Activated CD8-positive, alpha-beta memory T cell treated with anti-CD3 and anti-CD28 coated beads for 1 hour (primary cell): ENCODE measurements at places on chromosomes 3 and 15.

DNA sequence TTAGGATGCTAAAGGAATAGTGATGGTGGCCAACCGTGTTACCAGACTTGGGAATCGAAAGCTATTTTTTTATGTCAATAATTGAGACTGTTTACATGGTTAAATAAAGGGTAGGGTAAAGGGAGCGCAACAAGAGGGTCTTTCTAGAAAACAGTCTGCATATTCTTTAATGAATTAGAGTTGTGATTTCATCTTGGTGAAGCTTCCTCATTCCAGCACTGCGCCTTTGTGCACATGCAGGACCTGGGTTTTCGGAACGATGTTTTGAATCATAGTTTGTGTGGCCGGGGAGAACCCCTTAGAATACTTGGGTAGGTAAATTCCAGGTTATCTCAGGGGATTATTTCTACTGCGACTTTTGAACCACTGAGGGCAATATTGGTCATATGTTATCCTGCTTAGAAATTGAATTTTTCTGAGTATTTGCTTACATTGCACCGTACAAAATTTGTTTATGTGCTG, 1.3 kb downstream of the PIK3CA start:
- DNase-seq: no peak

DNA sequence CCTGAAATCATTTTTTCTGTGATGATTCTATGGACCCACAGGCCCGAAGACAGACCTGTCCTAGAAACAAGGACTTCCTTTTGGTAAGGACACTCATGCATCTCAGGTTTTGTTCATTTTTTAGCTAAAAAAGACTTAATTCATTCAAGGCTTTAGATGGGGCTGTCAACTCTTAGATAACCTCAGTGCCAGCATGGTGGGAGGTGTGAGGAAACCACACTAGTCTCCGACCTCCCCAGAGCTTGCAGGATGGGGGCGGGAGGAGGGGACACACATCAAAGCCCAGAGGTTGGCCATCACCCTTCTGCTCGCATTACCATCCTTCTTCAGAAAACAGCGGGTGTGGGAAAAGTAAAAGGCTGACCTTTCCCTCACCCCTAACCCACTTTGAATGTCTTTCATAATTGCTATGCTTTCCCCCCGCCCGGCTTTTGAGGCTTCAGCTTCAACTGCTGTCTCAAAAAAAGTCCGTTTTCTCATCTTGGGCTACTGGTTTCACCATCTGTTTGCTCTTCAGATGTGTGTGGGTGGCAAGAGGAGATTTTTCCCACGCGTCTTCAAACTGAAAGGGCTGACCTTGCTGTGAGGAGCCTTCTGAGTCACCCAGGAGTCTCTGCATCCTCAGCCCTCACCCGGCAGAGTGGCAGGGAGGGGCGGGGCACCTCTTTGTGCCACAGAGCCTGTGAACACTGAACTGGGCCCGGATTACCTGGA, 27.6 kb upstream of the CXCR6 start:
- peak; percentile 59 for DNase-seq

GRCh38 chr15:75076277-75076676, 52.9 kb downstream of the PPCDC start:
- DNase-seq: no peak

- no peak for DNase-seq
Observed at GRCh38 chr15:31021067-31021665, 29.7 kb upstream of the MTMR10 start.

DNA sequence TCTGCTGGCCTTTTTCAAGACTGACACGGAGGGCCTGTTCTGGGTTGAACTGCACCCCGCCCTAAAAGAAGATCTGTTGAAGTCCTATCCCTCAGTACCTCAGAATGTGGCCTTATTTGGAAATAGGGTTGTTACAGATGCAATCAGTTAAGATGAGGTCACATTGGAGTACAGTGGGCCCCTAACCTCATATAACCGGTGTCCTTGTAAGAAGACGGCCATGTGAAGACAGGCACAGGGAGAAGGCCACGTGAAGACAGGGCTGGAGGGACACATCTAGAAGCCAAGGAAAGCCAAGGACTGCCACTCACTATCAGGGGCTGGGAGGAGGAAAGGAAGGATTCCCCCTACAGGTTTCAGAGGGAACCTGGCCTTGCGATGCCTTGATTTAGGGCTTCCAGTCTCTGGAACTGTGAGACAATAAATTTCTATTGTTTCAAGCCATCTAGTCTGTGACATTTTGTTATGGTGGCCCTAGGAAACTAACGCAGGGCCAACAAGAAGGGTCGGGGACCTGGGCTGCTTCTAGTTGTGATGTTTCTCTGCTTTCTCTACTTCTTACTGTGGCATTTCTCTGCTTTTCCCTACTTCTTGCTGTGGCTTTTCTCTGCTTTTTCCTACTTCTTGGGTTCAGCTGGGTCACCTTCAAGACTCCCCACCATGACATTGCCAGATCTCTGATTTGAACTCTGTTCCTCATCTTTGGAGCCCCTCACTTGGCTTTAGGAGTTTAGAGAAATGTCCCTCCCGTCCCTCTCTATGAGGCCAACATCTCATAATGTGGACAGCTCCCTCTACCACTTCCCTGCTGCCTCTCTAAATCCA, 4.8 kb upstream of the CCDC174 start:
- DNase-seq: no peak

GRCh38 chr3:150497956-150498355, 48.3 kb downstream of the SERP1 start:
- DNase-seq: no peak

DNA sequence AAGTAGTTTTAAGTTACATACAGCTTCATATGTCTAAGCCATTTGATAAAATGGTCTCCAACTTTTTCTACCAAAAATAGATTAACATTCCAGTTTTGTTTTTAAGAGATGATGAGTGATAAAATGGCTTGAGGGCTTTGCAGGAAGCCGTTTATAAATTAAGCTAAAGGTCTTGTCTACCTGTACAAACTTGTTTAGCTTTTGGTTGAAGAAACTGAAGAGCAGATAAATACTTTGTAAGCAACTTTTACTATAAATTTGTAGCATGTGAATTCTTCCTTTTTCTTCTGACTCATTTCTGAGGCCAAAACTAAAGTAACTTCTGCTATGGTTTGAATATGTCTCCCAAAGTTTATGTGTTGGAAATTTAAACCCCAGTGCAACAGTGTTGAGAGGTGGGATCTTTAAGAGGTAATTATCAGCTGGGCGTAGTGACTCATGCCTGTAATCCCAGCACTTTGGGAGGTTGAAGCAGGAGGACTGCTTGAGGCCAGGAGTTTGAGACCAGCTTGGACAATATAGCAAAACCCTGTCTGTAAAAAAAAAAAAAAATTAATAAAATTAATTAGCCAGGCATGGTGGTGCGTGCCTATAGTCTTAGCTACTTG, 8.2 kb upstream of the NEDD4 start:
- DNase-seq: no peak

DNA sequence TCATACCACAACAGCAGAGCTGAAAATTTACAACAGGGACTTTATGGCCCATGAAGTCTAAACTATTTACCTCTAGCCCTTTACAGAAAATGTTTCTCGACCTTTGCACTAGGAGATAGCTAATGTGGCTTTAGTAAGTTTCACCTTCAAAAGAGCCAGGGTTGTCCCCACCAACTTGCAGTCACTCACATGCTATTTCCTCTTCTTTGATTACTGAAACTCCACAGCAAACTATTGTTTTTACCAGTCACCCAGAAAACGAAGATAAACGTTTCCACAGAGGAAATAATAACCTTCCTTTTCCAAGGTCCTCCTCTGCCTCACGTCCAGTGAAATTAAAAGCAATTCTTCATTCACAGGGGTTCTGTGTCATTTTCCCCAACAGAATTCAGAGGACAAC, 48.2 kb downstream of the WWTR1 start:
- no peak for DNase-seq

DNA sequence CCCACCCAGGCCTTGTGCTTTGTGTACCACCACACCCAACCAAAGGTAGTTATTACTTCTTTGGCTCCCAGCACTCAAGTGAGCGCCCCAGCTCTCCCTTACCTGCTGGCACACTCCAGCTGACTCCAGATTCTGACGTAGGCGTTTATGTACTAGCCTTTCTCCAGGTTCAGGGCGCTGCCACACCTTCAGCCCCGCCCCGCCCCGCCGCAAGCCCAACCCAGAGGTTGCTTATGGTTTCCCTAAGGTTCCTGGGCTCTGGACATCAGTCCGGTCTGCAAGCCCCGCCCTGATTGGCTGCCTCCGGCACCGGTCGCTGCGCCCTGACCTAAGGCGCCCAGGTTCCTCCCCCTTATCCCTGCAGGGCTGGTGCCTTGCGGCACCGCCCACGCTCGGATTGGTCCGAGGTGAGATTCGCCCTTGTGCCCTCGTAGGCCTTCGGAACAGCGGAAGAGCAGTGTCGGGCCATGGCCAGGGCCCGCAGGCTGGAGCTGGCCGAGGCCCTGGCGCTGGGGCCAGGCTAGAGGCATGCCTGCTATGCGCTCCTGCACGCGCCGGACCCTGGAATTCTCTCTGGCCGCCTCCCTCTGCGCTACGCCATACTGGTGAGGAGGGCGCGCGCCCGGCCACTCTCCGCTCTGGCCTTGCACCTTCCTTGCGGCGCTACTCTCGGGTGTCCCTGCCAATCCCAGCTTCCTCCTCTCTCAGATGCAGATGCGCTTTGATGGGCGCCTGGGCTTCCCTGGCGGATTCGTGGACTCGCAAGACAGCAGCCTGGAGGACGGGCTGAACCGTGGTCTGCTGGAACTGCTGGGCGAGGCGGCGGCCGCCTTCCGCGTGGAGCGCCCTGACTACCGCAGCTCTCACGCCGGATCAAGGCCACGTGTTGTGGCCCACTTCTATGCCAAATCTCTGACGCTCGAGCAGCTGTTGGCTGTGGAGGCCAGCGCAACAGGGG, 19.8 kb upstream of the NUDT16 start:
- DNase-seq: no peak

DNA sequence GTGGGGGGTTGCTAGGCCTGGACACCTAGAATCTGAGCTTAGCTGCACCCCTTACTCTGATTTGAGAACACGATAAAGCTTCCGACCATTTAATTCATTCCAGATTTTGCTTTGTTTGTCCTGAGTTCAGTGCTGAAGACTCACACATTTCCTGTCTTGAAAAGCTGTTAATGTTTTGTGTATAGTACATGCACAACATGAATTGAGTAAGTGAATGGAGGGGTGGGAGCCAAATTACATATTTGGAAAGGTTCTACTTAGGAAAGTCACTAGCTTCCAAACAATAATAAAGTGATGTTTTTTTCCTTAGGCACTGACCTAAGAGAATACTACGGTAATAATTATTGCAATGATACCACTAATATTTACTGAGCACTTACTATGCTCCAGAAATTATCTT, 955.2 kb upstream of the NR2F2 start:
- DNase-seq: no peak

DNA sequence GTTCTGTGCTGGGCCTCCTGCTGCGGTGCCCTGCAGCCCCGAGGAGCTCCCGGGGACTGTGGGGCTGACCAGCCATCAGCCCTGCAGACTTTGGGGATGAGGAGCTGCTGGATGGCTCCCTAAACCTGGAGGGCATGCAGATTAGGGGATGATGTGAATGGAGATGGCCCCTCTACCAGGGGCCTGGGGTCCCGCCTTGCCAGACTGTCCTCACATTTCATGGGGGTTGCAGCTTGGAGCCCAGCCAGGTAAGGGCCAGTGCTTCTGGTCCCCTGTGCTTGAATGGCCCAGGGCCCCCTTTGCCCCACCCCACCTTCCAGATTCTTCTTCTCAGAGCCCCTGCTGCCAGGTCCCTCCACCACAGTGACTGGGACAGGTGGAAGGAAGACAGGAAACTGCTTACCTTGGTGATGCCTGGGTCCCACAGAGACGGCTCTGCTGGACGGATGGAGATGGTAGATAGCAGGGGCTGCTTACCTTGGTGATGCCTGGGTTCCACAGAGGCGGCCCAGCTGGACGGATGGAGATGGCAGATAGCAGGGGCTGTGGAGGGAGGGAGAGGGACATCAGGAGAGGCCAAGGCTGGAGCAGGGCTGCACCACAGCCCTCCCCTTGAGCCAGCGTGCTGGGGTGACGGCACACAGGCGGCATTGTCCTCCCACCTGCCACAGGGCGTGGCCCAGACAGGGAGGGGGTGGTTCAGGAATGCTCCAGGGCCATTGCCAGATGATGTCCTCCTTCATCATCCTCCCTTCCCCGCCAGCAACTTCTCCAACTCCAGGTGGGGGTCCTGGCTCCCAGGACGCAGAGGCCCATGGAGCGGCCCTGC, at the start of gene SPTBN5:
Gene SPTBN5, minus strand, starts transcription at position 632 of the 829 bp plus-strand sequence. Its CDS starts 556 bp downstream, at position 76.
- no peak for DNase-seq

DNA sequence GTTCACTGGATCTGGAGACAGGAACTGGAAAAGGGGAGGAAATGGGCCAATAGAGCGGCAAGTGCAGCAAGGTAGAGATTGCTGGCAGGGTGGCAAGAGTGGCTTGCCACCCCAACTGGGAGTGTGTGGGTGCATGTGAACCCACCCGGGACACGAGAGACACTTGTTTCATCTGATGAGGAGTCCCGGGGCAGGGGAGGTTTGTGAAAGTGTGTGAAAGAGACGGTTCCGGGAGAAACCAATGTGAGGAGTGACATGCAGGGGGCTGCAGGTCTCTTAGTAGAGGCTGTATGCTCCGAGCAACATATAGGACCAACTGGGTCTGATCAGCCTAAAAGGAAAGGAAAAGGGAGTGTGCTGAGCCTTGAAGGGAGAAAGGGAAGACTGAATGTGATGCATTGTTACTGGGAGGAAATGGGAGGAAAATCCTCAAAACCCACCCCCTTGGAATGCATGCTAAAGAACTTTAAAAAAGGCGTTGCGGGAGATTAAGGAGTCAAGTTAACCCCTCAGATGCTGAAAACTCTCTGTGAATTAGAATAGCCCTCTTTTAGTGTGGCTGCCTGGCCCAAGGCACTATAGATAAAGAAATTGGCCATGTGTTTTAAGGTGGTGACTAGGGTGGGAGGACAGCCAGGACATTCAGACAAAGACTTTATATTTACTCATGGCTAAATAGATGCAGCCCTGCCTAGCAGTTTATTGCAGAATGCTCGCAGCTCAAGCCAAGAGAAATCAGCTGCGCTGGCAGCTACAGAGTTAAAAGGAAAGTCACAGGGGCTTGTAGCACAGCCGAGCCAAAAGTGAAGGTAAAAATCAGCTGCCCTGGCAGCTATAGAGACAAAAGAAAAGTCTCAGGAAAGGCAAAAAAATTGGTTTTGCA, 9.1 kb upstream of the SLC9C1 start:
- DNase-seq: no peak

GRCh38 chr3:196971094-196971698, 2.6 kb upstream of the PIGZ start:
- DNase-seq: no peak

DNA sequence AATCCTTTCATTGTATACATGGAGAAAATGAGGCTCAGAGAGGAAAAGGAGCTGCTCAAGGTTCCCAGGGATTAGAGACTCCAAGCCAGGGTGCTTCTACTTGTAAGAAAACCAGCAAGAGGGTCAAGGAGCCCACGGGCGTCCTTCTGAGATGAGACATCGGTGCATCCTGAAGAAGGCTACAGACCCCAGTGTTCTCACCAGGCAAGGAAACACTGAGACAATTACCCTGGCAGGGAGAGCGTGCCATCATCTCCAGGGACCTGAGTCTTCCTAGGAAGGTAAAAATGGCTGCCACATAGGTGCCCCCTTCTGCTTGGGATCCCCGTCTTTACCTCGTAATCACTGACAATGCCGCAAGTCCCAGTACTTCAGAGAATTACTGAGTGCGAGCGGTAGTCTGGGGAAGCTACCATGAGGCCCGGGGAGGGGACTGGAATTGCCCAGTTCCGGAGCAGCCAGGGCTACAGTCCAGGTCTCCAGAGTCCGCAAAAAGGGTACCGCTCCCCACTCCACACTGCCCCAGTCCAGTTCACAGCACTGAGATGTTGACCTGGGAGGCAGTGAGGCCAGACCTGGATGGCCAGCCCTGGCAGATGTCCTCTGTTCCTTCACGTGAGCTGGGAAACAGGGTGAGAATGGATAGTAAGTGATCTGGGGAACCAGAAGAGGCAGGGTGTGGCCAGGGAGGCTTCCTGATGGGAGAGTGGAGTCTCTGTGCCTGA, 164.7 kb upstream of the SMAD3 start:
- no peak for DNase-seq
